Fibroblast of skin of right quadriceps (primary cell): ENCODE measurements at places on chromosomes 1 and 21.

GRCh38 chr1:59814901-59815825, at the start of gene HOOK1:
Gene HOOK1, plus strand, starts transcription at chr1:59814949. Its CDS starts 169 bp downstream, at chr1:59815118.
- DNase-seq: no peak

- DNase-seq: peak; percentile 12
These were observed 951 bp downstream of the GGPS1 start for GRCh38 chr1:235329139-235329902.

GRCh38 chr1:174000371-174000770, 21.8 kb downstream of the RC3H1 start:
- peak; percentile 25 for DNase-seq

DNA sequence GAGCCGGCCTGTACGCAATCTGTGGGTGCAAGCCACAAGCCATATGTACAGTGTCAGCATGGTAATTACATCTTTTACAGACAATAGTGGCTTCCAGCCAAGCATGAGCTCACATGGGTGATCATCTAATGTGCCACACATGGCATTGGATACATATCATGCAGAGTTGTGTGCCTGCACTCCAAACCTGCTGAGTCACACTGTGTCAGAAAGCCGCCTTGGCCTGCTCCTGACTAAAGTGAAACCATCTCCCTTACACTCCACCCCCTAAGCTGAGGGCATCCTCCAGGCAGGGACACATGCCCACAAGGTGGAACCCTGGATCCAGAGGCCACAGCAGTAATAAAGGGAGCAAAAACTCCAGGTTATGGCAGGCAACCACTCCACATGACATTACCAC, 72.5 kb downstream of the KCNT2 start:
- DNase-seq: peak; percentile 42

GRCh38 chr1:18807334-18808063, 52.0 kb downstream of the TAS1R2 start:
- DNase-seq: no peak

GRCh38 chr1:26190373-26190987, at the start of gene CATSPER4:
Gene CATSPER4, plus strand, starts transcription at chr1:26190602. Its CDS starts 26 bp downstream, at chr1:26190628.
- peak; percentile 39 for DNase-seq

DNA sequence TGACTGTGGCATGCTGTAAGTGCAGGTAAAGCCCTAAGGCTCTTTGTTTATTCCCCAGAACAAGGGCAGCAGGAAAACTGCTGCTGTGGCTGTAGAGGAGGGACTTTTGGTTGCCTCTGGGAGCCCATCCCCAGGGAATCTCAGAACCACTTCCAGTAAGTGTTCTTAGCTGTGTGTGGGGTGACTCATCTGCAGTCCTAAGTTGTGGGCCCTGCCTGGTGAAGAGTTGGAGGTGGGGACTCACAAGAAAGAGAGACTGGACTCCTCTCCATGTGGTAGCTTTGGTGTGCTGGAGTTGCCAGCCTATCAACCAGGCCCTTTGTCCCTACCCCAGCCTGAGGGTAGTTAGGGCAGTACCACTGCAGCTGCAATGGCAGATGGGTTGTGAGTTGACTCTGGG, 24.0 kb upstream of the DENND1B start:
- peak; percentile 94 for DNase-seq

DNA sequence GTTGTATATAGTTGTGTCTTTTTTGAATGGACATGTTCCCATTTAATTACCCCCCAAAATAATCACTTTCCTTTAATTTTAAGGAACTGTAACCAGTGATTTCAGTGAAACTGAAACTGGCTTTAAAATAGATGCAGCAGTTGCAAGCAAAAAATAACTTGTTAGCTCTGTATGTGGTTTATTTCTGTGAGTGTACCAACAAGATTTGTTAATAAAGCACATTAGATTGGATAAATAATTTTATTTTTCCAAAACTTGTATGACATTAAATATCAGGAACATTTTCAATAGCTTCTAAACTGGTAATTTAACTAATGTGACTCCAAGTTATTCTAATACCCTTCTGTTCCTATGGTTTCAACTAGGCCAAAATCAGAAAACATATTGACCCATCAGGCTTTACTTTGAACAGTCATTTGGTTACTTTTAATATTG, 184.3 kb upstream of the CACYBP start:
- no peak for DNase-seq

DNA sequence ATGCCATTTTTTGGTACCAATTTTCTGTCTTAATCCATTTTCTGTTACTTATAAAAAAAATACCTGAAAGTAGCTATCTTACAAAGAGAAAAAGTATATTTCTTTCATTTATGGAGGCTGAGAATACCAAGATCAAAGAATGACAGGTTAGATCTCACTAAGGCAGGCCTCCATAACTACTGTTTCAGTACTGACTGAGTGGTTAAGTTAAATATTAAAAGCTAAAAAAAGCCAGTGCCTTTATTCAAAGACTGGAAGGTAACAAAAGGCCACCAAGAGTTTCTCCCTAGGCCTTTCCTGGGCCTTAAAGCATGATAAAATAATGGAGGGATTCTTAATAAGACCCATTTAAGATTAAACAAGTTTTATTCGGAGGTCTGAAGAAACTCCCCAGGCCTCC, 687.7 kb upstream of the ADGRL4 start:
- no peak for DNase-seq

DNA sequence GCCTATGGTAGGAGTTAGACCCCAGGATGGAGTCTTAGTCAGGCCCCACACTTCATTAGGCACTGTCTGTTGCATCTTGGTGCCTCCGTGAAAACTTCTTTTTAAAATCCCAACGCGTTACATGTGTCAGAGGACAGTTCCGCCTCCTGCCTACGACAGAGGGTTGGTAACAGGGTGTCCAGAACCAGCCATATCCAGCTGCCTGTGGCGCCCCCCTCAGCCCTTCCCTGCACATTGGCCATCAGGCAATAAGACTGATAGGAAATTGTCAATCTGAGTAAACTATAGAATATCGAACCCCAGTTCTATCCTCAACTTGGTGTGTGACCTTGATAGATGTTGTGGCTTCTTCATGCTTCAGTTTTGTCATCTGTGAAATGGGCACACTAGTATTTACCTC, 108.6 kb upstream of the CSF3R start:
- DNase-seq: no peak

- DNase-seq: peak; percentile 44
These were observed 3.3 kb downstream of the DPH5 start for GRCh38 chr1:101022294-101022693.

DNA sequence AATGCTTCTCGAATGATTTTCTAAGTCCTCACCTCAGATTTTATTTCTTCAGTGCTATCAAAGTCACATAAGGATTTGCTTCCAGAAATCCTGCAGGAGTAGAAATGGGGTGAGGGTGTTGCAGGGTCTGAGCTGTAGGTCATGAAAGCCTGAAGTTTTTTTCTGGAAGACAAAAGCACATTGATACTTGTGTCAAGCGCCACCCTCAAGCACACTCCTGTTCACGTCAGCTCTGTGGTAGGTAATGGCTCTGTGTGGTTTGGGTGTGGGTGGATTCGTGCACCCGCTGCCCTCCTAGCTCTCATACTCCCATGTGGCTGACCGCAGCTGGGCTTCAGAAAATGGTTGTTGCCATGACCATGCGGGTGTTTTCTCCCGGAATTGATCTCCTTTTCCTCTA, 39.9 kb downstream of the AKNAD1 start:
- DNase-seq: peak; percentile 30

GRCh38 chr1:210624722-210625121, 296.0 kb downstream of the HHAT start:
- no peak for DNase-seq

- no peak for DNase-seq
These were observed 121.1 kb downstream of the EVI5 start for GRCh38 chr1:92663775-92664174.

GRCh38 chr1:53559391-53559815, 100.2 kb downstream of the DMRTB1 start:
- DNase-seq: no peak

- DNase-seq: no peak
These were observed 16.9 kb downstream of the MGST3 start for GRCh38 chr1:165647970-165648369.

DNA sequence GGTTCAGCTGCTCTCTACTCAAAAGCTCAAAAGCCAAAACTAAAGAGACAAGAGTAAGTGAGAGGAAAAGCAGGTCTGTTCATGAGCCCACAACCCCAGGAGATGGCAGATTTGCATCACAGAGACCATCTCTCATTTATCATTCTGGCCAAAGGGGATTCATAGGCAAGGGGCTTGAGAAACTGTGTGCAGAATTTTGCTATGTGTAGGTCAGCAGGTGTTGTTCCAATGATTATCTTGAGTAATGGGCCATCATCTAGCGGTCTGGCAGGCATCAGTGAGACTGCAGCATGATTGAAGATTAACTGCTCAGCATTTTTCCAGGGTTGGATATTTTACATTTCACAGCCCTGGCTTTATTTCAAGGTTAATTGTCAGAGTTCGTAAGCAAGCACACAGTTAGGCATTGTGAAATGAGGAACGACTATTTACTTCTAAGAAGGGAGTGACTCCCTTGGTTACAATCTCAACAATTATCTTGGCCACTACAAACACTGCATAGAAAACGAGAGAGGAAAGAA, 1204.6 kb upstream of the TMPRSS15 start:
- no peak for DNase-seq

DNA sequence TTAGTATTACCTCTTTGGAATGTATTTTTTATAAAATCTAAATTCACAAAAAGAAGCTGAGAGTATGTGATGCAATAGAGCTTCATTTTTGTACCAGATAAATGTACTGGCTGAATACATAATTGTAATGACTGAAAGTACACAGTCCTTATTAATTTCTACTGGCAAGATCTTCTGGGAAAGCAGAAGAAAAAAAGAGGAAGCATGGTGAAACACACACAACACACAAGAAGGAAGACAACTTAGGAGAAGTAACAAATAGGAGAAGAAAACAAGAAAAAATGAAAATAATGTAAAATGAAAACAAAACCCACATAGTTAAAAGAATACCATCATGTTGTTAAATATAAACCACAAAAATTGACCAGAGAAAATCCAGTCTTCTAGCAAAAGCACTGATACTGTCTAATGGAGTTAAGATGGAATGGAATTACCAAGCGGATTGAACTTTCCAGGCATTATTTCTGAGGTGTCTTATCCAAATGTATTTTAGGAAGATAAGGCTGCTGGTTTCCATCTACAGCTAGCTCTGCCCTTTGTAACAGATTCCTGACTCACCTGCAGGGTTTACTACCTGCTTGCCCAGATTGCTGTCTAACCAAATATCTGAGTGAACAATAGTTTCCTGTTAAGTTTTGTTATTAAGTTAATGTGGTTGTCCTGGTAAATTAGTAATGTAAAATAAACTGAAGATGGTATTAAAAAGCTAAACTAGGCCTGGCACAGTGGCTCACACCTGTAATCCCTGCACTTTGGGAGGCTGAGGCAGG, 4.5 kb upstream of the COP1 start:
- no peak for DNase-seq

GRCh38 chr1:241829468-241829867, 18.5 kb upstream of the EXO1 start:
- DNase-seq: no peak

GRCh38 chr1:228306275-228307217, 98.7 kb downstream of the OBSCN start:
- DNase-seq: no peak

GRCh38 chr1:115073298-115074087, 15.8 kb downstream of the TSPAN2 start:
- DNase-seq: no peak

DNA sequence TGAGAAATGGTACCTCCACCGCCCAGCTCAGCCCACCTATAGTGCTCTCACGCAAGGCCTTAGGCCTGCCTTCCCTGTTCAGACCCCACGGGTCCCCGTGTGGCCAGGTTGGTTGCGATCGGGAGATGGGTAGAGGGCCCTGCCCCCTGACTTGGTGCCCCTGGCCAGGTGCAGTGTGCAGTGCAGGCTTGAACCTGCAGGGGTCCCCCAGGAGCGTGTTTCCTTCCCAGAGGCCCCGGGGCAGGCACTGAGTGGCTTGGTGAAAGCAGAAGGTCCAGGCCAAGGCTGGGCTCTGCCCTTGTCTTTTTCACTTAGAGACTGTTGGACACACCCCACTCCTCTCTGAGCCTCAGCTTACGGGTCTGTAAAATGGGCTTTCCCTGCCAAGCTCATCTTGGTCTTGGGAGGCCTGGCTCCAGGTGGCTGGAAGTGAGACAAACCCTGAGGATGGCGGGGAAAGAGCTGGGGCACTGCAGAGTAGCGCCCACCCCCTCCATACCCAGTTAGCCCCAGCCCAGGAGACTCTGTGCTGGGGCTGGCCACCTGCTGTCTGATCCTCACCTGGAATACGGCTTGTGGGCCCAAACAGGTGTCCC, 9.3 kb upstream of the HES5 start:
- no peak for DNase-seq

GRCh38 chr1:17304151-17304825, 3.7 kb upstream of the PADI4 start:
- DNase-seq: no peak

DNA sequence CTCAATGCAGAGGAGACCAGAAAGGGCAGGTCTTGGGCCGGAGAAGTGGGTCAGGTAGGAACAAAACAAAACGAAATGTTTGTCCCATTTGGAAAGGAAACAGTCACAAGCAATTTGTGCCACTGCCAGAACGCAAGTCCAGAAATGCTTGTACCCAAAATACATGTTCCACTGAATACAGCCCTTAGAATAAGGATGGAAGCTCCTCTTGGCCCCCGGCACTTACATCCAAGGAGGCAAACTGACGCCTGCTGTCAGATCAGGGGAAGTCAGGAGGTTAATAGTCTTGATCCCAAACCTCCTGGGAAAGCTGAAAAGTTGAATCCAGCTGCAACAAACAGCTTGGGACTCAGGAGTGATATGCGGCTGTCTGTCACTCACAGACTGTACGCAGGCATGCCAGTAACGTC, 75.9 kb upstream of the GALNT2 start:
- no peak for DNase-seq

DNA sequence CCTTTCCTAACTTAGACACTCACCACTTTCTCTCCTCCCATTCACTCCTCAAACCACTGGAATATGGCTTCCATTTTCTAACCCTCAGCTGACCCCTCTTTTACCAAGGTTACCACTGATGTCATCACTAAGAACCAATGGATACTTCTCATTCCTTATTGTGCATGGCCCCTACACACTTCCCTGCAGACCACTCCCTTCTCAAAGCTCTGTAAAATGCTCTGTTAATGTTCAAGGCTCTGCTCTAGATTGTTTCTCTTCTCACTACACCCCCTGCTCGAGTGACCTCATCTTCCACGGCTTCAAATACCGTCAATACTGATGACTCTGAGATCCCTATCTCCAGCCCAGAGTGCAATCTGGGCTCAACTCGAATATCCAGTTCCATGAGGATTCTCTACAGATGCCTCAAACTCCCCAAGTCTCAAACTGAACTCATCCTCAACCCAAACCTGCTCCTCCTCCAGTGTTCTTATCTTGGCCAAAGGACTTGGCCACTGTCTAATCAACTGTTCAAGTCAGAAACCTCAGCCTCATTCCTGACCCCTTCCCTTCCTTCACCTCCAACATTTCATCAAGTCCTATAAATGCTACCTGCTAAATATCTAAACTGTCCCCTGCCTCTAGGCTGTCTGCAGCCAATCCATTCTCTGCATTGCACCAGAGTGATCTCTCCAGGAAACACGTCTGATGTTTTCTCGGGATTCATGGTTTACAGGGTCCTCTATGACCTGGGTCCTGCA, 41.3 kb upstream of the BMP8B start:
- peak; percentile 14 for DNase-seq

GRCh38 chr1:58249737-58250586, 296.6 kb downstream of the OMA1 start:
- DNase-seq: peak; percentile 68
